EL (cell line): ENCODE measurements at places on chromosomes 13 and 19.

DNA sequence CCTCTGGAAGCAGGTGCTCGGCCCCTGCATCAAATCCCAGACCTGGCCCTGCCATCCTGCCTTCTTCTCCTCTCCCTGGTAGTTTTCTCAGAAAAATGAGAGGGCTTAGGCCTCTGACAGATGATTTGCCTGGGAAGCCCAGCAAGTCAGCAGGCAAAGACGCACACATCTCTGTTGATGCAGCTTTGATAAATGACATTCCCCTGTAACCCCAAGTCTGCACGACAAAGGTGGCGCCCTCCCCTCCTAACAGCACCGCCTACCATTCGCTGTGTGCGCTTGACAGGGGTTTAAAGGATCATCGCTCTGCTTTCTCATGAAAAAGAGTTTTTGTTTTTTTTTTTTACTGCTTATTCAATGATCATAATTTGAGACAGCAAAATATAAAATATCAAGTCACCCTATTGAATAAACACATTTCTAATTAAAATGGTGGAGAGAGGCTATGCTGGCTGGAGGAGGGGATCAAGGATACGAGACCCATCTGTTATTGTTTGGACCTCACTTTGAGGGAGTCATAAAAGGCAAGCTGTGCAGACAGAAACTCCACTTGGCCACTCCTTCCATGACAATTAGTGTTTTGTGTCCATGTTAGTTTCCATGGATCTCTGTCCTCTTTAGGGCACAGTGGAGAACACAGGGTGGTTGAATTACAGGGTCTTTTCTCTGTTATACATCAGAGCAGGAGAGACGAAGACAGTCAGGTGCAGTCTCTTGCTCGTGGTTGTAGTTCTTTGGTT, 126.1 kb downstream of the FGF9 start:
- DNase-seq: no peak

GRCh38 chr19:42989851-42990250, 36.4 kb downstream of the PSG11 start:
- DNase-seq: no peak

DNA sequence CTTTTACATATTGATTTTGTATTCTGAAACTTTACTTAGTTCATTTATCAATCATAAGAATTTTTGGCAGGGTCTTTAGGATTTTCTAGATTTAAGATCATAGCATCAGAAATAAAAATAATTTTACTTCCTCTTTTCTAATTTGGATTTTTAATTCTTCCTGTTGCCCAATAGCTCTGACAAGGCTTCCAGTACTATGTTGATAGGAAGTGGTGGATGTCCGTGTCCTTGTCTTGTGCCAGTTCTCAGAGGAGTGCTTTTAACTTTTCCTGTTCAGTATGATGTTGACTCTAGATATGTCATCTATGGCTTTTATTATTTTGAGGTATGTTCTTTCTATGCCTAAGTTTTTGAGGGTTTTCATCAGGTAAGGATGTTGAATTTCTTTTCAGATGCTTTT, 7.7 kb upstream of the KIR2DL4 start:
- DNase-seq: no peak

DNA sequence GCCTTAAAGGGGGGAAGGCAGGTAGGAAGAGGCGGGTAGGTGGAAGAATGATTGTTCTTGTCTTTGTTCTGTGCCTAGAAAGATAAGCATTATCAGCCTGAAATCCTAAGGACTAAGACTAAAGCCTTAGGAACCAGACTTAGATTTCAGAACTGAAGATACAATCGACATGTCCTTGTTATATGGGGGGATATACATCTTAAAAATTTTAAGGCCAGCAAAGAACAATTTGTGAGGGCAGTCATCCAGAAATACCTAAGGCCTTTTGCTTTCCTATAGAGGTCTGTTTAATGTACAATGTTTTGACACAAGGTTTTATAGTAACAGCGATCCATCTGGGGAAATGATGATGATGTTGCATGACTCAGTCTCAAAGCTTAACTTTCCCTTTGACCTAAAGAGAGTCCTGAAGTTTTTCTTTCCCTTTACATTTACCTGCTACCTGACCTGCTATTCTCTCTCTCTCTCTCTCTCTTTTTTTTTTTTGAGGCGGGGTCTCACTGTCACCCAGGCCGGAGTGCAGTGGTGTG, 20.2 kb upstream of the CEACAM6 start:
- no peak for DNase-seq

DNA sequence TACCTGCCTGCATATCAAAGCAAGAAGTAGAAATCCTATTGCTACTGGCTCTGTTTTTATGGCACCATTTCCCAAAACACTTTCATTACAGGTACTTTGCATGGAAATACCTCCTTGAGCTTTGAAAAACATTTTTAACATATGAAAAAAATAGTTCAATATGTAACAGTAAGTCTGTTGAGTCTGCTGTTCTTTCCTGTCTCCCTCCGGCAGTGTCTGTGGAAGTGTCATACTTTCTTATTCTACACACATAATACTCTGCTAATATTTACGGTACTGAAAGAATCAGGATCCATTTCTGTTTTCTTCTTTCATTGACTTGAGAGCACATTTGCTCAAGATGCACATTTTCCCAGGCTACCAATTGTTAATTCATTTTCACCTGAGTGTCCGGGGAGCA, 8.2 kb upstream of the SERTM1 start:
- no peak for DNase-seq

DNA sequence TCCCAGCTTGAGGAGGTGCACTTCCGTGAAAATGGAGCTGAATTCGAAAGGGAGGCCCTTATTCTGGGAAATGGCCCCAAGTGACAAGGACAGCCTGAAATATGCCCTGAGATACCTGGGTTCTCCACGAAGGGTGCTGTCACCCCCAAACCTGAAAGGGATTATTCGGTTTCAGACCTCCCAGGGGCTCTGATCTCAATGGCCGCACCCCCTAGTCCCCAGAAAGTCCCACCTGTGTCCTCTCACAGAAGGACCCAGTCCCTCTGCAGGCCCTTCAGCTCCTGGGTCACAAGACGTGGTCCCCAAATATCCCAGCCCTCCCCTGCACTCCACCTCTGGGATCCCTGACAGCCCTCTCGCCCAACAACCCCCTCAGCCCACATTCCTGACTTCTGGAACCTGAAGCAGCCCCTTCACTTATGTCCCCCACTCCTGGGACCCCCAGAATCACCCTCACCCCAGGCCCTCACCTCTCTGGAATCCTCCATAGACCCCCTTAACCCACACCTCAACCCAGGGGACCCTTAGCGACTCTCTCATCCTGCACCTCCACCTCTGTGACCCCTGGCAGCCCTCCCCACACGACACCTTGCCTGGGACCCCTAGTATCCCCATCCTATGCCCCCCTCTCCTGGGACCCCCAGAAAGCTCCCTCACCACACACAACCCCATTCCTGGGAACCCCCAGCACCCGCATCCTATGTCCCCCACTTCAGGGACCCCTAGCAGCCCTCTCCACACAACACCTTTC, 606 bp downstream of the SYNGR4 start:
- no peak for DNase-seq

DNA sequence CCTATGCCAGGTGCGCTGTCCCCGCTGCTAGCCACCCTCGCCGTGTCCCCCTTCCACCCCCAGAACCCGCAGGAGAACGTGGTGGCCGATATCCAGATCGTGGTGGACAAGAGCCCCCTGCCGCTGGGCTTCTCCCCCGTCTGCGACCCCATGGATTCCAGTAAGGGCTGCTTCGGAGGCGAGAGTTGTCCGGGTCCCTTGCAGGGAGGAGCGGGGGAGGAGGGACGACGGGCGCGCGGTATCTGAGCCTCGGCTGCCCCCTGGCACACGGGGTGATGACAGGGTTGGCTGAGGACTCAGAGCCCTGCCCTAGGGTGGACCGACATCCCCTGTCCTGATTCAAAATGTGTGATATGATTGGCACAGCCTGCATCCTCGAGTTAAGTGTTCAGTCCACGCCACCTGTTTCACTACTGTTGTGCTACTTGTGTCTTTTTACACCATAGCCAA, 653 bp downstream of the MVB12A start:
- peak; percentile 40 for DNase-seq

DNA sequence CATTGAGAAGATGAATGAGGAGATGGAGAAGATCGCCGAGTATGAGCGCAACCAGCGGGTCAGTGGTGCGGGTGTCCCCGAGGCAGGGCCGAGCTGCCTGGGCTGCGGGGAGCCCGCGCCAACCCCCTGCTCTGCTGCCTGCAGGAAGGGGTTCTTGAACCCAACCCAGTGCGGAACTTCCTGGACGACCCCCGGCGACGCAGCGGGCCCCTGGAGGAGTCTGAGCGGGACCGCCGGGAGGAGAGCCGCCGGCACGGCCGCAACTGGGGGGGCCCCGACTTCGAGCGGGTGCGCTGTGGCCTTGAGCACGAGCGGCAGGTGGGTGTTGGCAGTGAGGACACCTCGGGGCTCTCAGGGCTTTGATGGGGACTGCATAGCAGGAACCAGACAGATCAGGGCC, 8.3 kb downstream of the CCDC9 start:
- DNase-seq: no peak

DNA sequence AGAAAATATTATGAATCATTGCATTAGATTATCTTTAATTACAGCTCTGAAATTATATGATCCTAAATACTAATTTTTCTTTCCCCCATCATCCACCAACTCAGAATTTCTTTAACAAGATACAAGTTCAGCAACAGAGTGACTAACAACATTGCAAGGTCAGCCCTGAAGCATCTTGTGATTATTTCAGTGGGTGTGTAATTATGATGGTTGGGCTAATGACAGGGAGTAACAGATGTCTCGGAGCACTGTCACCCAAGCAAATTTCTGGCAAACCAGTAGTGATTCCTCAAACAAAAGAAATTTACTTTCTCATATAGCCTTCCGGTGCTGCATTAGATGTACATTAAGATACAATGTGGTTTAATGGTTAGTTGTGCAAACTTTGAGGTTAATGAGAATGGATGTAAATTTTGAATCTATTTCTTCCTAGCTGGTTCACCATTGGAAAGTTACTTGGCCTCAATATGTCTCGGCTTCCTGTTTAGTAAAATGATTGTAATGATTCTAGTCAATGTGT, 238.9 kb downstream of the ITGBL1 start:
- DNase-seq: peak; percentile 12

DNA sequence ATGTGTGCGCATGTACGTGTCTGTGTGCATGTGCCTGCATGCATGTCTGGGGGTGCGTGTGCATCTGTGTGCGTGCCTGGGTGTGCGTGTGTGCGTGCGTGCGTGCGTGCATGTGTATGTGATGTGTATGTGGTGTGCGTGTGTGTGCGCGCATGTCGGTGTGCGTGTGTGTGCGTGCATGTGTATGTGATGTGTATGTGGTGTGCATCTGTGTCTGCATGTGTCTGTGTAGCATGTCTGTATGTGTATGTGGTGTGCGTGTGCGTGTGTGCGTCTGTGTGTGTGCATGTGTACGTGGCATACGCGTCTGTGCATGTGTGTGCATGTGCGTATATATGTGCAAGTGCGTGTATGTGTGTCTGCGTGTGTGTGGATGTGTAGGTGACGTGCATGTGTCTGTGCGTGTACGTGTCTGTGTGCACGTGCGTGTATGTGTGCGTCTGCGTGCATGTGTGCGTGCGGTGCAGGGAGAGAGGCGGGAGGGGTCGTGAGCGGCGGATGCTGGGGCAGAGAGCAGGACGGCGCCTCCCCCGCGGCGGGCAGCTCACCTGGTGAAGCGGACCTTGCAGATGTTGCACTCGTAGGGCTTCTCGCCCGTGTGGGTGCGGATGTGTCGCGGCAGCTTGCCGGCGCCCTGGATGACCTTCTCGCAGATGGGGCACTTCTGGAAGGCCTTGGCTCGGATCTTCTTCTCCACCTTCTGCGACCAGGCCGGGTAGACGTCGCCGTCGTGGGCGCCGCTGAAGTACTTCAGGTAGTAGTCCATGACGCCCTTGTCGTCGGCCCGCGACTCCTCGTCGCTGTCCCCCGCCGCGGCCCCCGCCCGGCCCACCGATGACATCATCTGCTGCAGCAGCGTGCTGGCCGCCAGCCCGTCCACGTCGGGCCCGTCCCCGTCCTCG, 13.0 kb downstream of the ZBTB7A start:
- DNase-seq: no peak

DNA sequence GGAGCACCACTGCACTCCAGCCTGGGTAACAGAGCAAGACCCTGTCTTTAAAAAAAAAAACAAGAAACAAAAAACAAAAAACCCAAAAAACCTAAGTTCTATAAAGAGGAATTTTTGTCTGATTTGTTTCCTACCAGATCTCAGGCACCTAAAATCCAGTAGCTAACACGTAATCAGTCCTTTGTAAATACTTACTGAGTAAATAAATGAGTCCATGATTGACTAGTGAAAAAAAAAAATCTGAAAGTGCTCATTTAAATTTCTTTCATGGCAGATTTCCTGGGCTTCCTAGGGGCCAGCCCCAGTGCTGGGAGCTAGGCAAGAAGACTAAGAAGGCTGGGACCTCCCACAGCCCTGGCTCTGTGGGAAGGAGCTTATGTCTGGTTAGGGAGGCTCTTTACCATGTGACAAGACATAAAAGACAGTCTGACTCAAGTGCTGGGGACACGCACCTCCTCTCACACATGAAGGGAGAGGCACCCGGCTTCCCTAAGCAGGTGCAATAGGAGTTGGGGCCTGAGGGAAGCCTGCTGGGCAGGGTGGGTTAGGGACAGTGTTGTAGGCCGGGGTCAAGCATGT, 22.5 kb downstream of the LIG1 start:
- no peak for DNase-seq

DNA sequence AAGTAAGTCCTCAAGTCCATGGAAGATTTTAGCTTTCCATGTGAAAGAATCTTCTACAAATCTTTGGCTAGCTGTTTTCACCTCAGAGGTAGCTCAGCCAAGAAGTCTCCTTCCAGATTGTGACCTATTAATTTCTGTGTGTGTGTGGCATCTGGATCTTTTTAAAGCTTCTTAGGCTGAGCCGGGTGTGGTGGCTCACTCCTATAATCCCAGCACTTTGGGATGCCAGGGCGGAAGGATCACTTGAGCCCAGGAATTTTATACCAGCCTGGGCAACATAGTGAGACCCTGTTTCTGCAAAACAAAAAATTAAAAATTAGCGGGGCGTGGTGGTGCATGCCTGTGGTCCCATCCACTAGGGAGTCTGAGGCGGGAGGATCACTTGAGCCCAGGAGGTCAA, 13.4 kb upstream of the SLC44A2 start:
- no peak for DNase-seq

DNA sequence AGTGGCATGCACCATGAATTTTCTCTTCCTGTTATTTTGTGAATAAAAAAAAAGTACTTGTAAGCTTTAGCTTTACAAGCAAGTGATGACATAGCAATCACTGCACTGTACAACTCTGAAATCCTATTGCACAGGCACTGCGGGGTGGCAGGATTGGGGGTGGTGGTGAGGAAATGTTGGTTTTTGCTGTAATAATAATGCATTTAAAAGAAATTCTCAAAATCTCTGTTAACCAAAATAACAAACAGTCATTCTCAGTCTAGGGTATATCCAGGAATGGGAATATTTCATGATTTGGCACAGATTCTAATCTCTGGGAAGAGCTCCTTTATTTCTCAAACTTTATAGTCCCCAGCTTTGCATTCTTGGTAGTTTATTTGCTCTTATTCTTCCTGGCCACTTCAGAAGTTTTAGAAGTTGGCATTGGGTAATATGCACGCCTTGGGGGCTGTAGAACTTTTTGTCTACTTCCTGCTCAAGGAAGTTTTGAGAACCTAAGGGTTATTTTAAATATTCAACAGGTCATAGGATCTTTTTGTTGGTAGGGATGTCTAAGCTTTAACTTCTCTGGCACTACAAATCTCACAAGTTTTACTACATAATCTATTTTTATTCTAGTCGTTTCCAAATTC, 353.0 kb upstream of the KLF12 start:
- no peak for DNase-seq

GRCh38 chr13:51006067-51006845, 96.7 kb downstream of the RNASEH2B start:
- DNase-seq: no peak
